ENCODE measurements at places on chromosomes 3 and 15.

DNA sequence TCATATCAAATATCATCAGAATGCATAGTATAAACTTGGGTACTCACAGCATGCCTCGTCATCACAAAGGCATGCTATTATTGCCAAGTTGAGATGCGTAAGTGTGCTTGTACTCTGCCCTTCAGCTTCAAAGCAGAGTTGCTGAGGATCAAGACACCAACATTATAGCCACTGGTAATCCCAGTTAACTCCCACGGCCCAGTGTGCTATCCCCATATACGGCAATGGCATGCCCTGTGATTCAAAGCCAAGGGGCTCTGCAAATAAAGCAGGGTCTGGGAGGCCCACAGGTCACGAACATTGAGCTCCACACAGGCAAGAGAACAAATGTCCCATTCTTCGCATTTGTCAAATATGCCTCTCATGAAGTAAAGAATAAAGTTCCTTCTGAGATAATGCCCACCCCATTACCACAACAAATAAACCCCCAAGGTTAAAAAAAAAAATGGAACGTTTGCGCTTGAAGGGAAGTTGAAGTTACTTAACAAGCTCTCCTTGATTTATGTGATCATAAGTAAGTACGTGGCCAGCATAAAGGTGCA, 298.1 kb upstream of the NECTIN3 start:
- DNase-seq: no peak

DNA sequence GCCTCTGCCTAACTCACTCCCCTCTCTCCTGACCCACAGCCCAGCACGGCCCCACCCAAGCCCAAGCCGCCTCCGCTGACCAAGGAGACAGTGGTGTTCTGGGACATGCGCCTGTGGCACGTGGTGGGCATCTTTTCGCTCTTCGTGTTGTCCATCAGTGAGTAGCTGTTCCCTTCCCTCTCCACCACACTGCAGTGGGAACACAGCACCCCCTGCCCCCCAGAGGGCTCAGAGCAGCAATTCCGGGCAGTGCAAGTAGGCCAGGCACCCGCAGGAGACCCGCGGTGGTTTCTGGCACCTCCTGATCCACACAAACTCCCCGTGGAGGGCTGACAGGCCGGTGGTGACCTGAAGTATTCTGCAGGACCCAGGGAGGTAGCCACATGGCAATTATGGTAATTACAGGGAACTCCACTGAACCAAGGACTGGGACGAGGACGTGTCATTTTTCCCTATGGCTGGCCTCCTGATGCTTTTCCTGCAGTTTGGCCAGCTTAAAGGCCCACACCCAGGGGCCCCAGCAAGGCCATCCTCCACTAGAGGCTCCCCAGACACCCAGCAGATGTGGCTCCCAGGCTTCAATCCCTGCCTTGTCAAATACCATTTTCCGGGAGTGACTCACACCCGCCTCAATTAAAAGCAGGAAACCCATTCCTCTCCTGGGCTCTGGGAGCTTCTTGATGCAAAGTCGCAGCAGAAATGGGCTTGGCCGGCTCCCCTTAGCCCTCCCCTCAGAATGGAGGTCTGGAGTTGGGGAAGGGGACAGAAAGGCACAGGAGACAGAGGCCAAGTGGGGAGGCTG, 4.8 kb downstream of the TMIE start:
- no peak for DNase-seq

DNA sequence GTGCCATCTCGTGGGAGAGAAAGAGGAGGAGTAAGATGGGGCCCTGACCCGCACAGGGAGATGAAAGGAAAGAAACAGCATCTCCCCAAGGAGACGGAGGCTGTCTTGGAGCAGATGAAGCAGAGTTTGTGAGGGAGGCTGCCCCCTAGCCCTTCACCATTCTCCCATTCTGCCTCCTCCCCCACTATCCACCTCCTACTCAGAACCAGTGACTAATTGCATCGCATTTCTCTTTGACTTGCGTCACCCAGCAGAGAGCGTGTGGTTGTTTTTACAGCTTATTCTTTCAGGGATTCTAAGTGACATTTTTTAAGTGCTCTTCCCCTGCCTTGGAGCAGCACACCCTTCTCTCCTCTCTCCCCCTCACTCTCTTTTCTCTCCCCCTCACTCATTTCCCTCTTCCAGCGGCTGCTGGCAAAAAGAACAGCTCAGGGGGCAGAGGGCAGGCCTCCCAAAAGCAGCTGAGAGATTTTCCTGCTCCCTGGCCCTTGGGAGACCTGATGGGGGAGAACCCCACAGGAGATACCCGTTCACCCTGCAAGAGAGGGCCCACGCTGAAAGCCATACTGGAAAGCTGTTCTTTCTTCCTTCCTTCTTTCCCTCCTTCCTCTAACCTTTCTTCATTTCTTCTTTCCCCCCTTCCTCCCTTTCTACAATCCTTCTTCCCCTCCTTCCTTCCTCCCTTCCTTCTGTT, 91.8 kb downstream of the MRPL46 start:
- DNase-seq: no peak

DNA sequence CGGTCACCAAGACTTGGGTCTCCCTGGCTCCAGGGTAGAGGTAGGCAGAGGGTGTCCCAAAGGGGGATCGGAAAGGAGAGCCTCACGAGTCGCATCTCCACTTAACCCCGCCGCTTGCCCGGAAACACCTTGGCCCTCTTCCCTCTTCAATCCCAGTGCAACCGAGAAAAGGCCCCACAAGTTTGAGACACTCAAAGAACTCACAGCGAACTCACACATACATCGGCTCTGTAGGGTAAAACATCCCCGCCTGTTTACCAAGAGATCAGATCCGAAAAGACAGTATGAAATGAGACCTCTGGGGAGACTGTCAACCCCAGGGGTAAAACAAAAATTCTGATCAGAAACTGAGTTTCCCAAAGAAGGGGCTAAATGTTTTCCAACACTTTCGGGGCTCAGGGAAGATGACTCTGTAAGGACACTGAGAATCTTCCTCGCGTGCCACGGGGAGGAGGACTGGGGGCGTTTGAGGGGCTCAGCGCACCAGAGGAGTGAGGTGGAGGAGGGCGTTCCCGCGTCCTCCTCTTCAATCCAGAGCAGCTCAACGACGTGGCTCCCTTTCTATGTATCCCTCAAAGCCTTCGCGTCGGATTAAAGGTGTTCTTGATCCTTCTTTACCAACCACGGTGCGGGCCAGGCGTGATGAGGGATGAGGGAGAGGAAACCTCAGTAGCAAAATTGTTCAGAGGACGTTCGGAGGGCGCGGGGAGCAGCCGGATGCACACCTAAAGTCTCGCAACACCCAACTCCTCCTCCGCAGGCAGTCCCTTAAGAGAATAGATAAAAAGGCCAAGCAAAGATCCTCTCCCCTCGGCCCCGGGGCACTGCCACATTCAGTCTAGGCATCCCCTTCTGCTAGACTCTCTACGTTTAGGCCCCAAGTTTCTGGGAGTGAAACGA, 3.7 kb downstream of the WNT5A start:
- DNase-seq: no peak

- DNase-seq: no peak
These were observed 50.2 kb upstream of the NSMCE3 start for GRCh38 chr15:29319823-29320222.

DNA sequence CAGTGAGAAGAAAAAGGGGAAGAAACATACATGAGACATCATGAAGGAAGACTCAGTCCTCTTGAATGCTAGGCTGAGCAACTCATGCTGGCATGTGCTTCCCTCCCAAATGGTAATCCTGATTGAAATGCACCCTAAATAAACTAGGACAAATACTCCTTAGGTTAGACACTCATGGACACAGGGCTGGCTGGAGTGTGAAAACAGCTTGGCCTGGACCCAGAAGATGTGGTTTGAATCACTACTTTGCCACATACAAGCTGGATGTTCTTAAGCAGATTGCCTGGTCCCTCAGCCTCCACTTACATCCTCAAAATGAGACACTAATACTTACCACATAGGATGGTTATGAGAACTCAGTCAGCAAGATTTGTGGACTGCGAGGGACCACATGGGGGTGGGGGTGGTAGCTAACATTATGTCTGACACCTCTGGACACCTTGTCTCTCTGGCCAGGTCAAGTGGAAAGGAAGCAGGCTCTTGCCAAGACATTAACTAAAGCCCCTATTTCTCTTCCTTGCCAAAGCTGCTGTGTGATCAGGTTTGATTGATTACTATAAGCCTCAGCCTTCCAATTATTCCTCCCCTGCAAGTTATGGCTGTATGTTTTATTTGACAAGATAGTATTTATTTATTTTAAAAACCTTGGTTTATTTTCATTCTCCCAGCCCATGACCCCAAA, 138.9 kb upstream of the SLC7A14 start:
- no peak for DNase-seq

GRCh38 chr3:188197388-188197847, 43.5 kb downstream of the LPP start:
- DNase-seq: peak; percentile 18

DNA sequence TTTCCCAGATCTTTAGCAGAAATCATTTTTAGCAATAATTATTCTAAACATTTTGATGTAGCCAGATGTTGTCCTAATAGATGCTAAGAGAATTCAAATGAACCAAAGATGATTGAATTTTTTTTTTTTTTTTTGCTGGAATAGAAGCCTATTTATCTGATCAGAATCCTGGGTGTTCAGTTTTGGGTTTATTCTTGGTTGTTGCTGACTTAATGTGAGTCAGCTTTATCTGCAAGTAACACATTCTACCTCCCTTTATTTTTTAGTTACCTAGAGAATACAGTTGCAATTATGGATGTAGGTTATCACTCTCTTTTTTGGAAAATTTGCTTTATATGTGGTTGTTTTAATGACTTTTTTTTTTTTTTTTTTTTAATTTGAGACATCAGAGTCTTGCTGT, 6.4 kb downstream of the CEP97 start:
- DNase-seq: no peak

GRCh38 chr3:4358273-4358672, 55.1 kb downstream of the SETMAR start:
- DNase-seq: no peak

GRCh38 chr15:89556413-89557262, 18.6 kb upstream of the TICRR start:
- DNase-seq: peak; percentile 49

GRCh38 chr3:144032531-144033239, 61.1 kb downstream of the DIPK2A start:
- peak; percentile 30 for DNase-seq

DNA sequence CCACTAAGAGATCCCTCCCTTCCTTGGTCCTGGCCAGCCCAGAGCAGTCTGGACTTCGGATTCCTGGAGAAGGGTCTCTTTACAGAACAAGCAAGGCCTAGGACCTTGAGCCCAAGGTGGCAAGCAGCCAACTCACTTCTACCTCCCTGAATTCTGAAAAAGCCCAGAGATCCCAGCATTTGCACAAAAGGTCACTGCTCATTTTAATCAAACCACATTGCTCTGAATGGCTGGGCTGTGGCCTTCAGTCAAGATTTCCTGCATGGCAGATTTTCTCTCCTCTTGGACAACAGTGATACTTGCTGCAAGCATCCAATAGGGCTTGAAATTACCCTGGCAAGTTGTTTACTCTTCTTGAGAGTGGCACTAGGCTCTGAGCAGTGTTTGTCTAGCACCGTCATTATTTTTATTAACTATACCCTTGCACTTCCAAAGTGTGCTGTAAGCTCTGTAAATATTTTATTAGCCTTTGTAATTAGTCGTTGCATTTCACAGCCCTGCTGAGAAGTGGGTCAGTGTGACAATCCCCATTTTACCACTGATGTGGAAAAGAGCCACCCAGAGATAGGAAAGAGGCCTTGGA, 274.7 kb upstream of the CTNNB1 start:
- DNase-seq: no peak

DNA sequence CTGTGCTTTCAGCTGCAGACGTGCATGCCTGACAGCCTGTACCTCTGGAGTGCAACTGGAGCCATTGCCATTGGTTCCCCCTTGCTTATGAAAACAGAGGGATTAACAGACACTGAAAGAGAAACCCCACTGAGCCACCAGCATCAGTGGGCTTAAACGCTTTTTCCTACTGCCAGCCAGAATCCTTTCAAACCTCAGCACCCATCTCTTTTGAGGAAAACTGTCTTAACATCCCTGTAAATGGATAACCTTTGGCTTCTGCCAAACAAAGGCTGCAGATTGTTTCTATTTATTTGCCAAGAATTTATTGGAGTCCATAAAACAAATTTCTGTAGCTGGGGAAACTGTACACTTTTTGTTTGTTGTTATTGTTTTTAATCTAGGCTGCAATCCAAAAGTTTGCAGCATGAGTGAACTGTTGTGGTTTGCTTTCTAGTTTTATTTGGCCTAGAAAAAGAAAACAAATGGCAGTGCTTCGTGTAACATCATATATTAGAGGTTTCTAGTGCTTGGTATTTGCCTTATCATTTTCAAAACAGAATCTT, 369.2 kb upstream of the IL12A start:
- no peak for DNase-seq

DNA sequence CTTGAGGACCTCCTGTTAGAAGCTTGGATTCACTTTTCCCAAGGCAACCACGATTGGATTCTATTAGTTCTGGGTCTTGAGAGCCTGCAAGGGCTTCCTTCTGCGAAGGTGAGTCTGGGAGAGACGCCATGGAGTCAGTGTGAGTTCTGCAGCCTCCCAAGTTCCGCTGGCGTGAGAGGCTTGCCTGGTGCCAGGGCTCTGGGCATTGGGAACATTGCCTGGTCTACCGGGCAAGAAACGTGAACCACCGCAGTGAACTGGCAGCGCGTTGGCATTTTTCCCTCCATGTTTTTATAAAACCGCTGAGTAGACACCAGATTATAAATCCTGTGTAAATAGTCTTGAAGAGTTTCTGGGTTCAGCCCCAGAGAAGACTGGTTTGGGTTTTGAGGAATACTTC, 160.9 kb downstream of the IGF1R start:
- DNase-seq: no peak

DNA sequence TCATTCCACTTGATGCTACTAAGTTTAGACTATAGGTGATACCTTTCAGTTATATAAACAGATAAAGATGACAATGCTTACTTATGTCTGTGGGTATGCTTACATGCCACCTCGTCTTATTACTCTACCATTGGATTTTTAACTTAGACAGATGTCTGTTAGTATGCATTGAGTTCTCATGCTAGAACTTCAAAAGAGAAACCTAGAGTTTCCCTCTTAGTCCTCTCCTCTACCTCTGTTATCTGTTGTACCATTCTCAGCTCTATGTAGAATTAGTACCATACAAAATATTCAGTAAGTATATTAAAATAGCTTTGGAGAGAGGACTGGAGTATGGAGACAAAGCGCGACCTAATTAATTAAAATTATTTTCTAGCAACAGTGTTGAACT, 111.3 kb downstream of the BBX start:
- DNase-seq: no peak

- DNase-seq: peak; percentile 34
These were observed 670 bp downstream of the PRKCI start for GRCh38 chr3:170222647-170223541.

GRCh38 chr3:71510510-71510909, 73.0 kb downstream of the FOXP1 start:
- no peak for DNase-seq

GRCh38 chr15:67024314-67024997, 40.9 kb upstream of the SMAD3 start:
- DNase-seq: peak; percentile 82

DNA sequence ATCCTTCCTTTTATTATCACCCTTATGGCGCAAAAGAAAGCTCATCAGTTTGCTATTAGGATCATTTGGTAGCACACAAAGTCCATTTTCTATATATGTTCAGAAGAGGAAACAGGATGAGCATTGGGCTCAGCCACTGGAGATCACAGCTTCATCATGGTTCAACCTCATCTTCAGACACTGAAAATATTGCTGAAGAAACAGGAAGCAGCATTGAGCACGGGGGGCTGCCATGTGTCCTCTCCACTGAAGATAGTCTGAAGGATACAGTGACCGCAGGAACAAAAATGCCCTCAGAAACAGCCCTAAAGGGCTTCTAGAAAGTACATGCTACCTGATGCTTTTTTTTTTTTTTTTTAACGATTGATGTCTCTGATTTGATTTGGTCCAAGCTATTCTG, 835.3 kb upstream of the CFAP20DC start:
- no peak for DNase-seq

Data from activated CD4-positive, alpha-beta T cell treated with anti-CD3 and anti-CD28 coated beads, Interleukin-2, amount 50 U/mL, for 16 hours (primary cell).